ENCODE measurements at places on chromosomes 12 and 14. TPM values are rescaled to one million over a fixed set of nuclear protein-coding genes. Genes with fewer than 3 reads are reported as not detected.

GRCh38 chr12:116200812-116201211, 76.7 kb downstream of the MED13L start:
- DNase-seq = peak; percentile 51

- DNase-seq = no peak
Measured at GRCh38 chr12:13961971-13962370, 19.4 kb downstream of the GRIN2B start.

- DNase-seq = peak; percentile 86
Measured at GRCh38 chr12:32183650-32184049, 77.0 kb downstream of the BICD1 start.

GRCh38 chr14:95713596-95714371, at the start of gene TCL1A:
TCL1A (minus strand) TSS chr14:95714125; CDS start chr14:95714066, 59 bp downstream.
- no peak for DNase-seq

- DNase-seq = peak; percentile 15
Measured at GRCh38 chr14:73842201-73842600, 9.4 kb upstream of the PTGR2 start.

- no peak for DNase-seq
Measured at GRCh38 chr14:33717866-33718265, 233.0 kb downstream of the EGLN3 start.

DNA sequence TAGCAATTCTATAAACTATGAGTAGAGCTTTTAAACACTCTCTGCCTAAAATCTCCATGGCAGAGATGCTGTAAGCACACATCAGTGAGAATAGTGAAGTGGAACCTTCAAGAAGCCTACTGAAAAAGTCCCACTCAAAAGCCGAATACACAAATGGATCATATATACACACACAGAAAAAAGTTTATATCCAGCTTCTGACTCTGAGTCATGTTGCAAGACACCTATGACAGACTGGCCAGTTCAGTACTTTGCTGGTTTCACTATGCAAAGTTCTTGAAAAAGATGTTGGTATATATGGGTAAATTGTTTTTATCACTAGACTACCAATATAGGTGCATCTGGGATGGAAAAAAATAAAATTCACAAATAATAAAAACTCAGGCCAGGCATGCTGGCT, 126.1 kb downstream of the KCNK10 start:
- no peak for DNase-seq

DNA sequence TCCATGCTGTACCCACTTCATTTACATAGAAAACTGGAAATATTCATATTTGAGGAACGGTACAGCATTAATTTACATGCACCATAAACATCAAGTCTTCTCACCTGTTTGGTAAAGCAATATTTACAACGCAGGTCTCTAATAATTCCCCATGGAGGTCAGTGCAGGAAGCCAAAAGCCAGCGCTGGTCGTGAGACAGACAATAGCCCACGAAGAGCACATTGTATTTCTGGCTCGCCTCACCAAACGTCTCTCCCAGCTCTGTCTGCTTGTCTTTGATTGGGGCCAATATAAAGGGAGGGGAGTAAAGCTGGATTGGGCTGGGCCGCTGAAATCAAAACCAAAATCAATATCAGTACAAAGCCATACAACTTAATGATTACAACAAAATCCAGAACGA, 302.1 kb downstream of the MED13L start:
- no peak for DNase-seq

- DNase-seq = peak; percentile 69
Measured at GRCh38 chr12:104201238-104202001, 14.2 kb upstream of the TXNRD1 start.

- DNase-seq = no peak
Measured at GRCh38 chr12:2343681-2344080, 290.9 kb downstream of the CACNA1C start.

GRCh38 chr12:120118321-120119061, 1.9 kb upstream of the RAB35 start:
- peak; percentile 42 for DNase-seq

The SYNDIG1L gene
- total RNA-seq = not detected

The PLEKHD1 gene
- not detected for total RNA-seq

The TRAFD1 gene
- total RNA-seq = 30.7 TPM

The AHNAK2 gene
- 4.7 TPM for total RNA-seq
